ENCODE measurements at places on chromosomes 1 and 21.

DNA sequence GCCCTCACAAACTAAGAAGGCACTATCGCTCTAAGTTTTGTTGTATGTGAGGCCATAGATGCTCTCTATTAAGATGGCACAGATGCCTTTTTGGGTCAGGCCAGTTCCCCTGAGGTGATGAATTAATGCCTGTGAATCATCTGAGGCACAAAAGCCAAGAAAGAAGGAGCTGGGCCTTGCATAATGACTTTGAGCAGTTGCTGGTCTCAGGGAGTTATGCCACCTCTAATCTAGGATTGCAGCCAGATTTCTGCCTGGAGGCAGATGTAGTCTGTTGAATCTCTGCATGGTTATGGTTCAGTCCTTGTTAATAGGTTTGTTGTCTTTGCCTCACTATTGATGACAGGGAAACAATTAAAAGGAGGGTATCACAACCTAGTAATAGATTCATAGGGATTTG, 168.1 kb upstream of the CHRM3 start:
- no peak for DNase-seq

- DNase-seq, result no peak
These were observed 73.1 kb downstream of the VPS13D start for GRCh38 chr1:12302798-12303447.

DNA sequence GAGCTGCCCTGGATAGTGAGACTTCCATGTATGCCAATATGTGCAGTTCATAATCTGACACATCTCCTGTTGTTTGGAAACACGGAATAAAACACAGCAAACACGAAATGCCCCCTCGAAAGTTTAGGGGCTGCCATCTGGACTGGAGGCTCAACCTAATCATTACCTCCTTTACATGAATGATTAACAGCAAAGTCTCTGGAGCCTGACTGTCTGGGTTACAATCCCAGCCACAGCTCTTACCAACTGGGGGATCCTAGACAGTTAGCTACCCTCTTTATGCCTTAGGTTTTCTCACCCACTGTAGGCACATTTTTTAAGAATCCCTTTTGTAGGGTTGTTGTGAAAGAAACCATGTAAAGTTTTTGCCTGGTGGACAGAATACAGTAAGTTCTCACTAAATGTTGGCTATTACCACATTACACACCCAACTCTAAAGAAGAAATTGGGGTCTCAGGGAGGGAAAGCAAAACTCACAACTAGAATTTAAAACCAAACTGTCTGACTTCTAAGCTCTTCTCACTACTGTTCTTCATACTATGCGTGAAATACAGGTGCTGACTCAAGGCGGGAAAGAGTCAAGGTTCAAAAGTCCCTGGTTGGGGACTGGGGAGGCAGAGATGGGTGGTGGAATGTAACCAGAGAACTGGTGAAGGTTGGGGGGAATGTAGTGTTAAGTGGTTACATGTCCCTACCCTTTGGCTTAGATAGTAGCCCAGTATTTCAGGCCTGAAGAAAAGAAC, 24.2 kb downstream of the CYP4A22 start:
- no peak for DNase-seq

DNA sequence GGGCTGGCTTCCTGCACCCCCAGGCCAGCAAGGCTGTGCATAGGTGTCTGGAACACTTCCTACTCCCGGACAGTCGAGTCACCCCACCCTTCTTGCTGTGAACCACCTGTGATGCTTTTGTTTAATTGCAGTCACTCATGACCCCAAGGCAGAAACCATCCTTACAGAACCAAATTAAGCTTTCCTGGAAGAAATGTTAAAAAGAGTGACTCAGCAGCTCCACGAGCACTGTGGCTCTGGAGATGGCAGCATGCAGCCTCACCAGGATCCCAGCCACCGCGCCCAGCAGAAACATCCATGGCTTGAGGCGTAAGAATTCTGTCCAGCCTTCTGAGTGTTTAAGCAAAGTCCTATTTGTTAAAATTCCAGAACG, 28.8 kb downstream of the SNAP47 start:
- no peak for DNase-seq

GRCh38 chr1:220123889-220124288, 30.0 kb downstream of the IARS2 start:
- DNase-seq, result no peak
